ENCODE measurements at places on chromosomes 2 and 18. TPM values are rescaled to one million over a fixed set of nuclear protein-coding genes. Genes with fewer than 3 reads are reported as not detected.

Gene ST3GAL5
- total RNA-seq = 162 TPM

Gene BUB1
- total RNA-seq = 1.3 TPM

Gene GKN2
- 11.2 TPM for total RNA-seq

Gene IKZF2
- 14.4 TPM for total RNA-seq

Gene CTNNA2
- total RNA-seq = not detected

Gene RAPH1
- total RNA-seq = 82.8 TPM

Gene ZBTB14
- total RNA-seq = 14.4 TPM

Gene CCDC121
- 7.3 TPM for total RNA-seq

Gene APCDD1
- 22.8 TPM for total RNA-seq

Gene NFATC1
- 14.0 TPM for total RNA-seq

Gene SMARCAL1
- total RNA-seq = 19.7 TPM

Gene ARHGEF4
- total RNA-seq = 38.8 TPM

Gene SLC66A3
- 33.2 TPM for total RNA-seq

Gene AQP12B
- not detected for total RNA-seq

Gene SLC16A14
- 1.6 TPM for total RNA-seq

Gene KRTCAP3
- total RNA-seq = 13.8 TPM

Gene ANKRD53
- 1.8 TPM for total RNA-seq

Gene ANKRD30B
- not detected for total RNA-seq

Gene TMEM163
- 26.1 TPM for total RNA-seq

Gene CAPN10
- total RNA-seq = 35.3 TPM

Gene SLC14A1
- total RNA-seq = not detected

Gene BBS5
- 20.8 TPM for total RNA-seq

Gene DPYSL5
- not detected for total RNA-seq

Gene LHCGR
- not detected for total RNA-seq

Gene MYO5B
- total RNA-seq = 41.9 TPM

Gene INHA
- 0.43 TPM for total RNA-seq

Gene IL1R2
- total RNA-seq = 76.7 TPM

Gene CCDC68
- total RNA-seq = 36.5 TPM

Gene TNFRSF11A
- 4.9 TPM for total RNA-seq

Gene CTAGE1
- not detected for total RNA-seq

Gene FASTKD1
- 21.7 TPM for total RNA-seq

Gene ACVR1C
- total RNA-seq = 0.54 TPM

Gene ANTXR1
- total RNA-seq = 33.4 TPM

Gene NCKAP5
- 22.1 TPM for total RNA-seq

Gene SAG
- 0.17 TPM for total RNA-seq

Gene HAUS1
- 19.1 TPM for total RNA-seq

Data from upper lobe of left lung (tissue), 6 donors.